ENCODE measurements at places on chromosomes 7 and 10.

DNA sequence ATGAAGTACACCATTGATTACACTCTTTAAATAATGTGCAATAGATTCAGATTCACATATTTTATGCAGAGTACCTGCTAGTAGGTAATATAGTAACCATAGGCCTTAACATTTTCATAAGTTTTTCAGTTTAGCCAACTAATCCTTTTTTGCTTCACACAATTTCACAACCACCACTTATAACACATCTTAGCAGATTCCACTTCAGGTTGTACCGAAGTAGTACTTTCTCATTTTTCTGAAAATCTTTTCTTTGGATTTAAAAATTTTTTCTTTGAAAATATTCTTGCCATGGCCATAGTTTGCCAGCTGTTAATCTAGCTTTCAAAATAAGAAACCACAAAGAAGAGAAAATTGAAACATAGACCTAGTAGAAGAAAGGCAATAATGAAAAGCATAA is 203.1 kb downstream of the MGMT start:
- no peak for DNase-seq

- no peak for DNase-seq
These were observed 54.5 kb upstream of the PRPS1L1 start for GRCh38 chr7:18082169-18082568.

DNA sequence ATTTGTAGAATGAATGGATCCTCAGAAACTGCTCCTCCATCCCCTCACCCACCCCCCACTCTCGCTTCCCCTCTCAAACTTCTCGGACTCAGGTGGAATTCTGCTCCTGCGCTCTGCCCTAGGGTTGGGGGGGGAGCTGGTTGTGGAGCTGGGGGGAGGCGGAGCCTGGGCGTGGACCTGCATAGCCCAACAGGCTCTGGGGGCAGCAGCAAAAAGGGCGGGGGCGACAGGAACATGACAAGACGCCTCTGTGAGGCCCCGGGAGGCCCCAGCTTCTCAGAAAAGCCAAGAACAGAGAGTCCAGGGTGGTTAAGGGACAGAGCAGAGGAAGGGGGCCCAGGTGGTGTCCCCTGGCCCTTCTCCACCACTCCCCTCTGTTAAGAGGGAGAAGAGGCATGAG is 3.5 kb downstream of the TSC22D4 start:
- no peak for DNase-seq

GRCh38 chr7:3955751-3956696 is 655.0 kb downstream of the SDK1 start:
- DNase-seq: no peak

GRCh38 chr10:131577786-131578471 is 266.4 kb upstream of the TCERG1L start:
- no peak for DNase-seq

- DNase-seq: no peak
These were observed 88.5 kb downstream of the CREM start for GRCh38 chr10:35215107-35215506.

GRCh38 chr10:79981450-79982361 is 32.8 kb upstream of the SFTPD start:
- DNase-seq: no peak

DNA sequence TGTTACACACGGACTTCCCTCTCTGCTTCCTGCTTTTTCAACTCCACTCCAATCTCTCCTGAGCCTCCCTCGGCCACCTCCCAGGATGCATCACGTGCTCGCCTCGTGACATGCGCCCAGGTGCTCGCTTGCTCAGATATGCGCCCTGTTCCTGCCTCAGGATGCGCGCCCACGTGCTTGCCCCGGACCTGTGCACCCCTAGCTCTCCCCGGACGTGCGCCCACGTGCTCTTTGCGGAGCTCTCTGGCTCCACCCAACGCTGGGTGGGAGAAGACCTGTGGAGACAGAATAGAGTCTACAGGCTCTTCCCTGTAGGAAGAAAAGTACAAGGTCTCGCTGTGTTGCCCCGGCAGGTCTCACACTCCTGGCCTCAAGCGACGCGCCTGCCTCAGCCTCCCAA is 23.1 kb downstream of the PARD3 start:
- no peak for DNase-seq

DNA sequence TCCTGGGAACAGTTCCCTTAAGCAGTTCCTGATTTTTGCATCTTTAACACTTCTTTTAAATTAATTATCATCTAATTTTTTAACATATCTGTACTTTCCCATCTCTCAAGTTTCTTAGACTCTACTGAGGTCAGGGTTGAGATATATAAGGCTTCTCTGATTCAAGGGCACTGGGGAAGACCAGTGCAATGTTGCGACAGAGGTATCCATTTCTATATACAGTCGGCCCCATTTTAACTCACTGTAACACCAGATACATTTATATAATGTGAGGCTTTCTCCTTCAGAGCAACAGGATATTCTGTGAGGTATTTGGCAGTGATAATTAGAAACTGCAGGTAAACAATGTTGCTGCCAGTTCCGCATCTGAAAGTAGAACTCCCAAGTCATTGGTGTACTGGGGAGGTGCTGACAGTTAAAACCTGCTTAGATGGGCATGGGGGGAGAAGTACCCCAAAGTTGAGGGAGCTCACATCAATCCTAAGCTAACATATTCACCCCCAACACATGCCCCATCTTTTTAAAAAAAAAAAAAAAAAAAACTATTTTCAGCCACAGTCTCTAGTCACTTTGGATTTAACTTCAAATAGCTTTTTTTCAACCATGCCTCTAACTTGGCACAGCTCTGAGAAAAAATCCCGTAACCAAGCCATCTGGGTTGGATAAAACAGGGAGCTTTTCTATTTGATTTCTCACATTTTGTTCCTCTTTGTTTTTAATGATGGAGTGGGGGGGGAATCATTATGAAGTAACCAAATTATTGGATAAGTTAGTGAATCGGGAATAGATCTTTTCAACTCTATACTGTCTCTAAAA is 62.9 kb downstream of the REEP3 start:
- DNase-seq: no peak
